ENCODE measurements at places on chromosomes 1 and 21.

GRCh38 chr1:94125551-94126514 lies 4.9 kb upstream of the ABCA4 start:
- DNase-seq, result no peak

GRCh38 chr1:182397653-182398393 lies 2.6 kb downstream of the TEDDM1 start:
- no peak for DNase-seq

GRCh38 chr1:151058692-151059091 lies 730 bp downstream of the CDC42SE1 start:
- DNase-seq, result no peak

GRCh38 chr1:221246628-221247415 lies 367.6 kb downstream of the HLX start:
- no peak for DNase-seq

DNA sequence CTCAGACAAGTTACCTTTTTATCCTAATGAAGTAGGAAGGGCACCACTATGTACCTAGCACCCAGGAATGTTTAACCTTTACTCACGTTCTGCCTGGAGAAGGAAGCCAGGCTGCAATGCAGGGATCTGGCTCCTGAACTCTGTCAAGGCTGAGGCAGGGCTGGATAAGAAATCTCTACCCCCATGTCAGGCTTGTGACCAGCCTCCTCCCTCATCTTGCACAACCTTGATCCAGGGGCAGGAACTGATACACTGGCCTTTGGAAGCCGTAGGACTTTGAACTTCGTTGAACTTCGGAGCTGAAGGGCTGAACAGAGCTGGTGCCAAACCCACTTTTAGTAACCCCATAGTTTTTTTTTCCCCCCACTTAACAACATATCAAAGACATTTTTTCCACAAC lies 8.0 kb upstream of the AKR1A1 start:
- no peak for DNase-seq

DNA sequence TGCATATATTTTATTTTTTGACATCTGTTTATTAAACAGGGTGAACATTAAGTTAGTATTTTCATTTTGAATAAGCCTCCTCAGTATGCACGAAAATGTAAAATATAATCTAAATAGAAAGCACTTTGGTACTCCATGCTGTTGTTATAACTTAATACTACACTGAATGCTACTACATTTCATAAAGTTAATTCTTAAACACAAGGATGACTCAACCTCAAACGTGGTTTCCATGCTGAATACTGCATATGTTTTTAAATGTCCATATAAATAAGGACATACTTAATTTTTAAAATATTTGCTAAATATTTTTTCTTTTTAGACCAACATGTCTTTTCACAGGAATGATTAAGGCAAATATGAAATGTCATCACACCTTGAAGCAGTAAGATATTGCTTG lies 83.9 kb downstream of the USP24 start:
- DNase-seq, result no peak

DNA sequence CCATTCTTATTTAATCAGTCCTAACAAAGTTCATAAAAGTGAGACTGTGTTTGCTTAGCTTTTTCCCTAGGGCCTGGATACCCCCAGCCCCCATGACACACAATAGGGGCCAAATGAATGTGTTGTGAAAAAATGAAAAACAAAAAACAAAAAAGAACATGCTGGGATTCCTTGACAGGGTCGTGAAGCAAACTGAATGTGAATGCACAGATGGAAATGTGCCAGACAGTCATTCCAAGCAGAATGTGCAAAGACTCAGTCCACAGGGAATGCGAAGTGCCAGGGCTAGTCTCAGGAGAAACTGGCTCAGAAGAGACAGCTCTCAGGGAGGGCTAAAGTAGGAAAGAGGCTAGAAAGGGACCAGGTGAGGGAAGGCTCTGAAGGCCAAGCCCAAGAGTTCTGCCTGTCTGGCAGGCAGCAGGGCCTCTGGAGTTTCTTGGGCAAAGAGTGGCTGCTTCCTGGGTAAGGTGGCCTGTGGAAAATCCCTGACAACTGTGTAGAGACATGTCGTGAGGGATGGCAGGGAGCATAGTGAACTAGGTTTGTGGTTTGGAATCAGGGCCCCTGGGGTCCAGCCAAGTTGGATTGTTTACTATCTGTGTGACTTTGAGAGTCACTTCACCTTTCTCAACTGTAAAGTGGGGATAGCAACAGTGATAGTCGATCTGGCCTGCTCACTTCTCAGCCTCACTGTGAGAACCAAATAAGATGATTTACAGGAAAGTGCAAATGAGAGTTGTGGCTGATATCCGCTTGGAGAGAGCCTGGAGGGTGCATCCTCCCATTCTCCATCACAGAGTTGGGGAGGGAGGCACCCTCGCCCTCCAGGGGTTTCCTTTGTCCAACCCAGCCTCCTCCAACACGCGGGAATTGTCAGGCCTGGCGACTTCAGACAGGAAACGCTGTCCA lies 1.2 kb upstream of the ADAM15 start:
- DNase-seq, result no peak

- DNase-seq, result no peak
Measured at GRCh38 chr1:206833801-206834200, 31.6 kb upstream of the IL20 start.

- DNase-seq, result no peak
Measured at GRCh38 chr1:121408354-121408753, 223.6 kb downstream of the SRGAP2C start.

GRCh38 chr1:110617116-110617515 lies 11.0 kb upstream of the KCNA2 start:
- no peak for DNase-seq

- DNase-seq, result no peak
Measured at GRCh38 chr1:182599339-182599738, 4.8 kb downstream of the RGS16 start.

- DNase-seq, result no peak
Measured at GRCh38 chr1:94323311-94324177, 86.2 kb upstream of the ARHGAP29 start.

DNA sequence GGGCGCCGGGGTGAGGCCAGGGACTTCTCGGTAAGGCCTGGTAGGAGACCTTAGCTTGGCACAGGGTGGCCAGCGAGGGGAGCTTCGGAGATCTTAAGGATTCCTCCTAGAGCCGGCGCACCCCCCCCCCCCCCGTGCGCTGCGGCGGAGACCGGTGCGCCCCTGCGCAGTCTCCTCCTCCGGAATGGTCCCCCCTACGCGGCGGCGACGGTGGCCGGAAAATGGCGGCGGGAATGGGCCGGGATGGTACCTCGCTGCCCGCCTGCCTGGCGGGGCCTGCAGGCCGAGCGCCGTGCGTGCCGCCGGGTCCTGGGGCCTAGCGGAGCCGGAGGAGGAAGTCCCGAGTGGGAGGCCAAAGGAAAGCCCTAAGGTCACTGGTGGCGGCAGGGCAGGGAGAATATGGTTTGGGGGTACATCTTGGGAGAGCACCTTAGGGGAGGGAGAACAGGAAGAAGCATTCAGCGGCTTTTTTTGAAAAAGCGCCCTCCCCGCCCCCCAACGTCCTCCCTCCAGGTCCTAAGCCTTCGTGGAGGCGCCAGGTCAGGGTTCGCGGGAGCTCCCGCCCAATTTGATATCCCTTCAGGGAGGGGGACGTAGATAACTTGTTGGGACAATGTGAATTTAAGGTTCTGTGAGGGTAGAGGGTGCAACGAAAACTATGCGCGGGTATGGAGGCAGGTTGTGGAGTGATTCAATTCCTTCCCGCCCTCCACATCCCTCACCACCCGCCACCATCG lies 429 bp downstream of the SRRM1 start:
- DNase-seq, result no peak

DNA sequence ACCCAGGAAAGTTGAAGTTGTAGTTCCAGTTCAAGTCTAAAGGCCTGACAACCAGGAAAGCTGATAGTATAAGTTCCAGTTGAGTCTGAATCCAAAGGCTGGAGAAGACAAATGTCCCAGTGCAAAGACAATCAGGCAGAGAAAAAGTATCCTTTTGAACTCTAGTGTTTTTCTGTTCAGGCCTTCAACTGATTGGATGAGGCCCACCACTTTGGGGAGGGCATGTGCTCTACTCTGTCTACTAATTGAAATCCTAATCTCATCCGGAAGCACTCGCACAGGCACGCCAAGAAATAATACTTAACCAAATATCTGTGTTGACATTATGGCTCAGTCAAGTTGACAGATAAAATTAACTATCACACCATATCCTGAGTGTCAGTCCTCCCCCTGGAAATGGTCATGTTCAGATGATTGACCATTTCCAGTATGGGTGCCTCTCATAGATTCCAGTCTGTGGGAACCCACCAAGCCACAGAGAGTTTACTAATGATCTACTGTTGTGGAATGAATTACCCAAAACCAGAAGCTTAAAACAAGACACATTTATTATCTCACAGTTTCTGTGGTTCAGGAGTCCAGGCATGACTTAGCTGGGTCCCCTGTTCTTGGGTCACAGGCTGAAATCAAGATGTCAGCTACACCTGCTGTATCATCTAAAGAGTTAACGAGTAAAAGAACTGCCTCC lies 296.3 kb upstream of the ZP4 start:
- no peak for DNase-seq
